ENCODE measurements at places on chromosomes 16 and 17.

- DNase-seq: no peak
These were observed 122.4 kb downstream of the WWOX start for GRCh38 chr16:78221892-78222291.

DNA sequence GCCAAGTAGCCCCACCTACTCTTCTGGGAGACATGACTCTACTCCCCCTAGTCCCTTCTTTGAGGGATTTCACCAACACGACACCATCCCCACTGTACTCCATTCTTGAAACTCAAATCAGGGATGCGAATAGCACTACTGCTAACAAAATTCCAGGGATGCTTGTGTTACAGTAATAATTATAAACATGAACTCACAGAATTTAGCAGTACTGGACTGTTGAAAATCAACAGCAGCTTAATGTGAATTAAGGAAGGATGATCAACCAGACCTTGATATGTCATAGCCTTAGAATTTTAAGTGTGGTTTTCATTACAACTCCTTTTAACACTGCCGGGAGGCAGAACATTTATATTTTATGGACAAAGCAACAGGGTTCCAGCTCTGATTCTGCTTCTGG lies 37.9 kb downstream of the AMFR start:
- DNase-seq: no peak

DNA sequence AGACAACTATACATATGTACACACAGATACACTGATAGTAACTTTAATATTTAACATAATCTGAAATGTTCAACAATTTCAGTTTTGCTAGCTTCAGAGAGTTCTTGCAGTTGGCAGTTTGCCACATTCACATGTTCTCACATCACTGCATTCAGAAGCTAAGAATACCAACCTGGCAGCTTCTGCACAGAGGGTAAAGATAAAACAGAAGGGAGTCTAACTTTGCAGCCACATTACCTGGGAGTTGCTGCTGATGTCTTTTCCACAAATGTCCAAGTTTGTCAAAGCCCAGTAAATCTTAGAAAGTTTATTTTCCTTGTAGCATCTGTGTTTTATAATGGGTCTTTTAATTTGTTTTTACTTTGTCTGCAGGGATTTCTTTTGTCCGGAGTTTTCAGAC lies 332.0 kb downstream of the BCAS3 start:
- no peak for DNase-seq

DNA sequence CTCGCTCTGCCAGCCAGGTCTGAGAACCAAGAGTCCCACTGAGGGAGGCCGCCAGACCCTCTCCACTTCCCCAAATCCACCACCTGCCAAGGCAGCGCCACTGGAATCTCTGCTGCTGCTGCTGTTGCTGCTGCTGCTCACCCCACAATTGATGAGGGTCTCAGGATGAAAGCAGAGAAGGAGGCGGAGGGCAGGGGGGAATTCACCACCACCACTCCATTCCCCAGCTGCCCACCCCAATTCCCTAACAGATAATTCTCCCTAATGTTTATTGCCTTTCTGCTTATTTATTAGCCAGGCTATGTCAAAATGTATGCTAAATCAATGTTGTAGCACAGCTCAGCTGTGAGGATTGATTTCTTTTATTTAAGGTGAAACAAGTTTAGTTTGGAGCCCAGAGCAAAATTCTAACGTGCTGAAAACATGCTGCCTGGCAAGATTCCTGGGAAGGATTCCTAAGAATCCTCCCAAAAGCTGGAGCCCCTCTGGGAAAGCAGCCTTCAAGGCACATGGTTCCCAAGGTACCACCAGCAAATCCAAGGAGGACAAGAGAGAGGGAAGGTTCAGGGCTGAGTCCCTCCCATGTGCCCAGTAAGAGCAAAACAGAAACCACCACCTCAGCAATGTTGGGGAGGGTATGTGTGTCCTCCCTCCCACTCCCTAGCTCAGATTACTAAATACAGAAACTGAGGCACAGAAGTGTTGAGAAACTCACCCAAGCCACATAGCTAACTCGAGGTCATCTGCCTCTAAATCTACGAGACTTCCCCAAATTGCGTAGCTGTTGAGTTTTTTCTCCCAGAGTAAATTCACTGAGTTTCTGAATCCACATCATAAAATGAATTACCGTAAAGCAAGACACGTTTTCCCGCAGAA lies 12.2 kb upstream of the CDH5 start:
- DNase-seq: no peak

GRCh38 chr17:172401-172800 lies 9.0 kb downstream of the DOC2B start:
- DNase-seq: no peak

DNA sequence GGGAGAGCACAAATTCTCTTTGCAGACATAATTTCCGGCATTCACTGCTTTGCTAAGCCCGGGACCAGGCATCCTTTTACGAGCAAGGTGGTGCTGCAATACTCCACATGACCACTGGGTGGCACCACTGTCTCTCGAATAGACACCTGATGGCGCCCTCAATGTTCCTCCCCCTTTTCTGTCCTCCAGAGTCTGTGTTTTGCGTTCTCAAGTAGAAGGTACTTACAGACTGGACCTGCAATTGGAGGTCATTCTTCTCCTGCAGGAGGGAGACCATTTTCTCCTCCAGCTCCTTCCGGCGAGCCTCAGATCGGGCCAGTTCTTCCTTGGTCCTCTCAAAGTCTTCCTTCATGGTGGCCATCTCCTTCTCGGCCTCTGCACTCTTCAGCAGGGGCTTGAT lies 45.2 kb downstream of the MYH13 start:
- DNase-seq: peak; percentile 80

DNA sequence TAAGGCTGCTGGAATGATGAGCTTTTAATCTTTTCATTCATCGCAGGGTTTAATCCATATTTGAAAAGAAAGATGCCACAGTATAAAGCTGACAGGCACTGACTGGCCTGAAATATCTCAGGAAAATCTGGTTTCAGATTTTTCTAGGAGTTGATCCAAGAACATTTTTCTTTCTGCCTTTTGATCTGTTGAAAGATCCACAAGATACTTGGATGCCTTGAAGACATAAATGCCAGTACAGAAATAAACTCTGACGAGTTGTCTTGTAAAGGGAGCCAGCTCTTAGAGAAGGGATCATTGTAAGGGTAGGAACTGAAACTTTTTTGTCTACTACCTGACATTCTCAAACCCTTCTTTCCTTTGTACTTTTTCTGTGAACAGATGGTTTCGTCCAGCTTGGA lies 25.4 kb upstream of the KRT20 start:
- DNase-seq: no peak

GRCh38 chr16:23222929-23223328 lies 40.4 kb downstream of the SCNN1G start:
- DNase-seq: no peak

GRCh38 chr16:89476811-89477261 lies 13.5 kb downstream of the ANKRD11 start:
- DNase-seq: no peak

GRCh38 chr17:8062807-8063483 lies 24.1 kb downstream of the ALOX15B start:
- no peak for DNase-seq

DNA sequence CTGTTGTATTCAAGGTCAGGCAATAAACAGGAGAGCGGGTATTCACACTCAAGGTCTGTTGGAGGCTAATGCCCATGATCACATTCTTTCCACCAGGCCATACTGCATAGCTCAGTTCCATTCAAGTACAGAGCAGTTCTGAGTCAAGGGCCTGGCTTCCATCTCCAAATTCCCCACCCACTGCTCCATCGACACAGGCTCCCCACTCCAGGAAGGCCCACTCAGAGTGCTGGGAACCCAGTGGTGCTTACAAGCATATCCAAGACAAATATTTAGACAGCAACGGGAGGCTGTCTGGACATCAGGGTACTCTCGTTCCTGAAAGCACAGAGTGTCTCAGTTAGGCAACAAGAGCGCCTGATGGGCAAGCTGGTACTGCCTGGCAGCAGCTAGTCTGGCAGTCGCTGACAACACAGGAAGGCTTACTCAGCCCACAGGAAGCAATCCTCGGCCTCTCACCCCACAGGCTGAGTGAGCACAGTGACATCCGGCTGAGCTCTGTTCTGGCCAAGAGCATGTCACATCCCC lies 40.9 kb downstream of the RFFL start:
- peak; percentile 80 for DNase-seq

GRCh38 chr16:57645169-57645568 lies 16.7 kb downstream of the ADGRG1 start:
- DNase-seq: no peak

DNA sequence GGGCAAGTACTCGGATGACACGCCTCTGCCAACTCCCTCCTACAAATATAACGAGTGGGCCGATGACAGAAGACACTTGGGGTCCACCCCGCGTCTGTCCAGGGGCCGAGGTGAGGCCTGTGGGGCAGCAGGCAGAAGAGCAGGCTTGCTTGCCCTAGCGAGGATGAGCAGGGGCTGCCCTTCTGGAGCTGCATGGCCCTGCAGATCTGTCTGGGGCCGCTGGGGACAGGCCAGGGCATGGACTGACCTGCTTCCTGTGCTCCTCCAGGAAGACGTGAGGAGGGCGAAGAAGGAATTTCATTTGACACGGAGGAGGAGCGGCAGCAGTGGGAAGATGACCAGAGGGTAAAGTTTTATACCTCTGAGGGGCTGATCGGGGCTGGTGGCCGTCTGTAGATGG lies 5.3 kb downstream of the DHX38 start:
- no peak for DNase-seq

DNA sequence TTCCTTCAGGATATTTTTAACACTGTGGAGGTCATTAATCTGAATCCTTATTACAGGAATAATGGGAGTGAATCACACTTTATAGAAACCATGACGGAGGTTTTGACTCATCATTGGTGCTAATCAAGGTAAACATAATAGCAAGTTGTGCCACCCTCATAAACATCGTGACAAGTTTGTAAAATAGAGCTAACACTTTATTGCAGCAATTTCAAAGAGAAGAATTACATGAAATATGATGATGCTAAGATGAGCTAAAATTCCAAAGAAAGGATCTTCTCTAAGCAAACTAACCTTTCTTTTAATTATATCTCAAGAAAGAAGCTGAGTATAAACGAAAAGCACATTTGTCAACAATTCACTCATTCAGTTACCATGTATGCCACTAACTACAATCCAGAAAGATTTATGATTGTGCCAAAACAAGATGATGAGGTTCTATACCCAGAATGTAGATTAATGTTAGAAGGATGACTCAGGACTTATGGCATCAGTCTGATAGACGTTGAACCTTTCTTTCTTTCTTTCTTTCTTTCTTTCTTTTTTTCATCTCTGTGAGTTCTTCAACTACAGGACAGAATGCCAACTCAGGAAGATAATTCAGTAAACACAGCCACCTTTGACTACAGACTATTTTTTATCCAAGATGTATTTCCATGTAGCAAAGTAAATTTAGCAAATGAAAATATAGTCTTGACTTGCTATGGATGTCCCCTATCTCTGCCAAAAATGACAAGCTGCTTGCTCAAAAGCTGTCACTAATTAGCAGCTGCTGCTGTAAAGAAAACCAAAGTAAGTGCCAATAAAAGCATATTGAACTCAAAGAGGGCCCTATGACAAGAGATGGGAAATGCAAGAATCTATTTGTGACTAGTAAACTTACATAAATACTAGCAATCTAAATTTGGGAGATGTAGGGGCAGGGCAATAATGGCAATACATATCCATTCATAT lies 23.3 kb downstream of the STAT5B start:
- no peak for DNase-seq

GRCh38 chr16:11619327-11619851 lies 32.7 kb upstream of the LITAF start:
- DNase-seq: no peak

DNA sequence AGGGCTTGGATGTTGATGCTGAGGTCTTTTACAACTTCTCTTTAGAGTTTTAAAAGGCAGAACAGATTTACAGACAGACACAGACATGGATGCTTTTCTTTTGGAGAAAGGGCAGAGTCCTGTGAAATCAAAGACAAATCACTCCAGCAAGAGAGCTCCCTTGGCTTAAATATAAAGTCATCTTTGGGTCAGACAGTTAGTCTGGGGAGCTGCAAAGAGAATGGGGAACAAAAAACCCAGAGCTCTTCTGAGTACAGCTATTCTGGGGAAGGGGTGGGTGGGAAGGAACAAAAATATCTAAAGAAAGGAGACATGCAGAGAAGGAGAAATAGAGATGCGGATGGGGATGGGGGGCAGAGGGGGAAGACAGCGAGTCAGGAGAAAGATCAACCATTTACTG lies 266.6 kb downstream of the XYLT1 start:
- no peak for DNase-seq

GRCh38 chr17:74712756-74713155 lies at the start of gene CD300LF:
TSS of gene CD300LF (minus strand) at chr17:74712923. CDS start at chr17:74712866, 57 bp downstream.
- no peak for DNase-seq

Data from activated T-cell treated with anti-CD3 and anti-CD28 coated beads, Interleukin-2, amount 50 U/mL, for 24 hours (primary cell).